ENCODE measurements at places on chromosomes 5 and 9.
A peak's percentile ranks its signal among the peaks of the same experiment; 100 is the strongest.

GRCh38 chr9:110025551-110026170 lies 182.3 kb downstream of the C9orf152 start:
- no peak for DNase-seq

- no peak for DNase-seq
Observed at GRCh38 chr5:34460496-34460895, 195.6 kb upstream of the RAI14 start.

DNA sequence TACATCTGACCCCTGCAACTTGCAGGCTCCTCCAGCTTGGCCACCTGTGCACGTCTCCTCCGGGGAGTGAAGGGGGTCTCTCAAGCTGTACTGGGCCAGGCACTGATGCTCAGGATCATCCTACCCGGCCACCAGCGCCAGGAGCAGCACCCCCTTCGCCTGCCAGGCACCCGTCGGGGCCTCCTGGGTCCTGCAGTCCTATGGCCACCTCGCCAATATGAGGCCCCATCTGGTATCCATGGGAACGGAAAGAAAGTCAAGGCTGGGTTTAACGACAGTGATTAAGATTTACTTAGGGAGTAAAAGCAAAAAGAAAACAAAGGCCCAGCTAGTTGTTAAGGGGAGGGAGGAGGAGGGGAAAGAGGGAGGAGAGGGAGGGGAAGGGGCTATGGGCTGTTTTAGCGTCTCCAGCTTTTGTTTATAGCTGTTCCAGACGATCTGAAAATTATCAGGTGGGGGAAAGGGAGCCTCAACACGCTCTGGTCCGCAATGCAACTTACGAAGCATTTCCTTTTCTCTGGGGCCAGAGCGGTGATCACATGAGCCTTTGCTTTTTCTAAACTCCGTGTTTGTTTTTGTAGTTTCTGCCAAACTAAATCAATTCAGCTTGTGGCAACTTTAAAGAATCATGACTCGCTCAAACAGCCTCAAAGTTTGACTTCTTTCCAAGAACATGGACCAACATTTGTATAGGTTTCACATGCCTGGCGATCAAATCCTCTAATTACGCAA lies 132.4 kb downstream of the ROR2 start:
- DNase-seq = peak; percentile 51

- DNase-seq = no peak
Observed at GRCh38 chr9:124342776-124343485, 72.3 kb downstream of the PSMB7 start.

DNA sequence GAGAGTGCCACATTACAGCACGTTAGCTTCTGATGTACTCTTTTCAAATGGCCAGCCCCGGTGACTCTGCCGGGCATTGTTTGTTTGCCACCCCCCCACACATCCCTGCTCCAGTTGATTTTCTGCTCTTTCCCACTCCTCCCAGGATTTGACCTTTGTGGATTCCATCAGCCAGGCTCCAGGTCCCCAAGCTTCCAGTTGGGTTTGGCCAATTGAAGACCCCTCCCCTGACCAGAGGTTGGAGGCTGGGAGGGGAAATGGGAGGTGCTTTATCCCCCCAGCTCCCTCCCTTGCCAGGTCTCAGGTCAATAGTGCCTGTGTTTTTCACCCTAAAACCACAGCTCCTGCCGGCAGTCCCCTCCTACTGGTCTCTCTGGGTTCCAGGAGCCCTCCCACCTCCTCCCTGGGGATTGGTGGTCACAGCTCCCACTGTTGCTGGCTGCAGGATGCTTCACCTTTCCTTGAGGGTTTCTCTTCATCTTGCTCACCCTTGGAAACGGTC lies 34.9 kb downstream of the IRF1 start:
- no peak for DNase-seq

DNA sequence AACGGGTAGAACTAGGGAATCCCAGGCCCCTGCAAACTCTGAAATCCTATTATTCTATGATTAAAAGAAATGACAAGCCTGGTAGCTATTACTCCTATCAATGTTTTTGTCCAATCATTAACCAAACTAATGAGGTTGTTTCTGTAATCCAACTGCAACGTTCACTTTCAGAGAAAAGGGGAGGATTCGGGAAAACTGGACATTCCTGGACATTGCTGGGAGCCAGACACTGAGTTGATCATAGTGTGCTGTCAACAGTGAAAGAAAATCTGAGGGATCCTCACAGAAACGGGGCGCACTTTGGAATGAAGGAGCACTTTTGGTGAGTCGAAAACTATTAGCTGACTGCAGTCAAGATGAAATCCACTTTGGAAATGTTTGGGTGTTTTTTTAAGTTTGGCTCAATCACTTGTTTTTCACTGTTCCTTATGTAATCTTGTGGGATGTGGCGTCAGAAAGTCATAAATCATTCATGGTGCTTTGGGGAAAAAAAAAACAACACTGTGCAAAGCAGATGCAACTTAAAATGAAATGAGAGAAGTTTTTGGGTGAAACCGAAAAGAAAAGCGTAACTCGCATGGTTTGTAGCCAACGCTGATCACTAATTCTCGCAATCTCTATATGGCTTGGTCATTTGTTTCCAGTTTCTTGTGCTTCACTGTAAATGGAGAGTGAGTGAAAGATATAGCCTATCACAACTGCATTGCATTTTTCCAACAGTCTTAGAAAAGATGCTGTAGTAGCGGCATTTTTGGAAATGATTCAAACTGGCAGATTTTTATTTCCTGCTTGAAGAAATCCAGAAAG lies 51.2 kb upstream of the ADRA1B start:
- no peak for DNase-seq

DNA sequence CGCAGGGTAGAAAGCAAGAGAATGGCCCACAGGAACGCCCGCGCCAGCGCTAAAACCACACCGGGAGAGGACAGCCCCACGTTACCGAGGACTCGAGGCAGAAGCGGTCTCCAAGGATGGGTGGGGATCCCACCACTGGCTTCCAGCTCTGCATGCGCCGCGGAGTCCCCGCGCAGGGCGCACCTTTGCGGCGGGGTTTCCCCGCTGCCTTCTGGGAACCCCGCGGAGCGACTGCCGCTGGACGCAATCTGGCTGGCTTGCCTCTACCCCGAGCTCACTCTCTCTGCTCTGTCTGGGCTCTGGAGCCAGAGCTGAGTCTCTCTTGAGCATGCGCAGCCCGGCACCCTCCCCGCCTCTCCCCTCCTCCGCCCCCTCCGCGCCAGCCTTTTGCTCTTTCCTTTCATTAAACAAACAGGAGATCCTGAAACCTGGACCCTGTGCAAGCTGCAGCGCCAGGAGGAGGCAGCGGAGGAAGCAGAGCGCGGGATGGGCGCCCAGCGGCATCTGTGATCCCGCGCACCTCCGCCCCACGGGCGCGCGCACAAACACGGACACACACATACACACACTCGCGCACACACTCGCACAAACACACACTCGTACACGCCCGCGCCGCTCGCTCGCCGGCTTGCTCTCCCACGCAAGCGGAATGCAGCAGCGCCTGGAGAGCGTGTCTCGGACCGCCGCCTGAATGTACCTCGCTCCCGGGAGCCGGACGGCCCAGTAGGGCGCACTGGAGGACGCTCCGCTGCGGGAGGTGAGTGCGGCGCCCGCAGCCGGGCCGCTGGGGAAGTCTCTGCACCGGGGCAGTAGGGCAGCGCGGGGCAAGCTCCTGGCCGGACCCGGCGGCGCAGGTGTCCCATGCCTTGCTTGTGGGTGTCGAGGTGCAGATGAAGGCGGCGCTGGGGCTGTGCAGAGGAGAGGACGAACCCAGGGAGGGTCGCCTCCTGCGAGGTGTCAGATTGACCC lies at the start of gene PLPPR1:
TSS of gene PLPPR1 (plus strand) at position 382 of the 969 bp plus-strand sequence.
- peak; percentile 94 for DNase-seq

GRCh38 chr5:134506054-134507039 lies 19.1 kb upstream of the JADE2 start:
- DNase-seq = peak; percentile 45

- no peak for DNase-seq
Observed at GRCh38 chr5:98454407-98454806, 319.1 kb upstream of the RGMB start.

DNA sequence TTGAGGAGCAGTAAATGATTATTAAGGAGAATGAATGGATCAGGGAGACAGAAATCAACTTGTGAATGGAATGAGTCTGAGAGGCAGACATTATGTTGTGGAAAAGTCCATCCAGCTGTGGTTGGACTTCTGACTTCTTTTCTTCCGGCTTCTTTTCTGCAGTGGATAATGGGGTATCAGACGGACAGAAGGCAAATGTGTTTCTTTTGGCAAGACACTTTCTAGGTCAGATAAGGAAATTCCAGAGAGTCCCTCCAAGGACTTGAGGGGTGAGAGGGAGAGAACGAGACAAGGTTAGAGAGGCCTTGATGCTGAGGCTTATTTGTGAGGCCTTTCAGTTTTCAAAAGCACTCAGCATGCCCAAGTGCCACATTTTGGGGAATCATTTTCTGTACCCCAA lies 17.1 kb upstream of the GRHPR start:
- DNase-seq = no peak

DNA sequence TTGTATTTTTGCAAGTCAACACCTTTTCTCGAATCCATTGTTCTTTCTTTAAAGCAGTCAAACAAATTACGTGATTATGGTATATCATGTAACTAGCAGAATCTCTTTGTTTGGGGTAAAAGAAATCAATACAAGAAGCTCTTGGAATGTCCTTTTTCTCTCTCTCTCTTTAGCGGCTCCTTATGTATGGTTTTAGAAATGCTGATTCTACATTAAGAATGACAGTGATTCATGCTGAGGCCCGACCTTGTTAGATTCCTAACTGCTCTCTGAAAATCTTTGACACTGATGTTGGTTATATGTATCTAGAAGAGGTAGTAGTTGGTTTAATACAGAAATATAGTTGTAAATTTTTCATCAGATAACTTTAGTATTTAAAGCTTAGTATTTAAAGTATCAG lies 76.4 kb downstream of the SNX24 start:
- DNase-seq = no peak

DNA sequence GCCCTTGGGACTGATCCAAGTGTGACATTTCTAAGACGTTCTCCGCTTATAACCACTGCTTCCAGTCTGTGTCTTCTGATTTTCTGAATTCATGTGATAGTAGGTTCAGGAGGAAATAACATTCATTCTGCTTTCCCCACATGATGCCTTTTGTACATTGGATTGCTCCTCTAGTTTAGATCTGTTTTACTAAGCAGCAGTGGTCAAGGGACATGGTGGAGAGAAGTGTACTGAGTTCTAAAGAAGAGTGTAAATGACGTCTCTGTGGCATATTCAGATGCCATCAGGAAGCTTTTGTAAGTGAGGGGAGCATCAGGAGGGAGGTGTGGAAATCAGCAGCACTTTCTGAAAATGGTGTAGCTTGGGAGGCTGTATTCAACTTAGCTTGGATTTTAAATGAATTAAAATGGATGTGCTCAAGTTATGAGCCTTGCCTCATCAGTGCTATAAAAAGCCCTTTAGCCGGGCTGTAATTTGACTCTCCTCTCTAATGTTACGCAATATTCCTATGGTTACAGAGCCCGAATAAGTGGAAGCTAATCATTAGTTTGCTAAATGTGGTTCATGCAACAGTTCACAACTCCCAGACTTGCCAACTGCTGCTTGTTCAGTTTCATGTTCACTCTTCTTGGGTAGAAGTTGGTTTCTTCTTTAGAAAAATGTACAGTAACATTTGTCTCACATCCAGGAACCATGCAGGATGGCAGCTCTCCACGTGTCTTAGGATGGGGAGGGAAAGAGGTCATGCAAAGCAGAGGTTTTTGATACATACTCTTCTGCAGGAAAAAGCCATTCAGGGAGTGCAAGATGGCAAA lies 281.3 kb downstream of the ARHGAP26 start:
- DNase-seq = no peak

DNA sequence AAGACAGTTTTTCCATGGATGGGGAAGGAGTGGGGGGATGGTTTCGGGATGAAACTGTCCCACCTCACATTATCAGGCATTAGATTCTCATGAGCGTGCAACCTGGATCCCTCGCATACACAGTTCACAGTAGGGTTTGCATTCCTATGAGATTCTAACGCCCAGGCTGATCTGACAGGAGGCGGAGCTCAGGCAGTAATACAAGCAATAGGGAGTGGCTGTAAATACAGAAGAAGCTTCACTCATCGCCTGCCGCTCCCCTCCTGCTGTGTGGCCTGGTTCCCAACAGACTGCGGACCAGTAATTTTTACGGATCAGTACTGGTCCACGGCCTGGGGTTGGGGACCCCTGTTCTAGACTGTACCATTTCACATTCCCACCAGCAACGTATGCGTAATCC lies 68.3 kb upstream of the OTULINL start:
- DNase-seq = no peak

DNA sequence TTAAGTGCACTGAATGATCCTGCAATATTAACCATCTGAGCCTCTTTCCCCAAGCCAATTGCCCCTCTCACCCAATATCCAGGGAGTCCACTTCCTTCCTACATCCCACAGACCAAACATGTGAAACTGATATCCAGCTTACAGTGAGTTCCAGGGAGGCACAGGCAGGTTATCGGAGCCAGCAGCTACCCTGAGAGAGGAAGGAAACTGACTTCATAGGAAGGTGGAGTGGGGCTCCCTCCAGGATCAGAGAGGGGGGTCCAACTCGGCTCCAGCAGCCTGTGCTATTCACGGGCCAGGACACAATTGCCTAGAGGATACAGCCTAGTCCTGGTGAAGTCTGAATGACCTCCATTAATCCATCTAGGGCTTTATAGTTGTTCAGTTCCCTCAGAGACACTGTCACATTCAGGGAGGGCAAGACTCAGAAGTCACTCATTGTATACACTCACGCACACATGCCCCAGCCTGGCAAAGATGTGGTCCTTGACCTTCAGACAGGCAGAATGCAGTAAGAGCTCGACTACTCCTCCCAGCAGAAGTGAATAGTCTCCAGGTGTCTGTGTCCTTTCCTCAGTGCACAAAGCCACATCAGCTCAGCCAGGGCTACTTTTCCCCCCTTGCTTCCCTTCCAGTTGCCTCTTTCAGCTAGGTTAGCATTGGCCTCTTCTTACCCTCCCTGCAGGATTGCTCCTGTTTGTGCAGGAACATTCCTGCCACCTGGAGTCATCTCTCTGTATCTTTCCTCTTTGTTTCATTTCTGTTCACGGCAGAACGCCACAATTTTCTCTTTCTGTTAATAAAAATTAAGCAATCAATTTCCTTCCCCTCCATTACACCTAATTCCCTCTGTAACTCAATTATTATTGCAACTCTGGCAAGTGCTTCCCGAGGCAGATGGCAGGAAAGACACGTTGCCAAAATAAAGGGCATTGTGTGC lies 501.7 kb downstream of the ARHGEF28 start:
- DNase-seq = peak; percentile 44

- DNase-seq = no peak
Observed at GRCh38 chr5:135986891-135987401, 32.2 kb upstream of the LECT2 start.

DNA sequence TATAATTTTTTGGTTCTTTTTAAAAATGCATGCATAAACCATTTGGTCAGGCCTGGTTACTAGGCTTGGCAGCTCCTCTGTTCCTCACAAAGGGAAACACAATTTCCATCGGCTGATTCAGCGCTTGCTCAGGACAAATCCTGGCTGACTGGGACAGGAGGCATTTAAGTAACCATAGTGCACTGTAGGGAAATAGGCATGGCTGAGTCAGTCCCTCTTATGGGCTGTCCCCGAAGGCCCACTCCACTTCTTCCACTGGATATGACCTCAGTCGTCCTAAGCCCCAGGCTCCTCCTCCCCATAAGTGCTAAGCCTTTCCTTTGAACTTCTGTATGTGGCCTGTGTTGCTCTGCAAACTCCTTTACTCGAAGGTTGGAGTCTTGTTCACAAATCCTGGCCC lies 71.2 kb upstream of the GLIS3 start:
- DNase-seq = no peak

- no peak for DNase-seq
Observed at GRCh38 chr5:55699041-55699688, 13.0 kb downstream of the SLC38A9 start.

GRCh38 chr9:133615186-133615585 lies 6.0 kb upstream of the FAM163B start:
- no peak for DNase-seq
